Breast epithelium (tissue), 4 donors: ENCODE measurements at places on chromosomes 1 and 21. TPM values are rescaled to one million over a fixed set of nuclear protein-coding genes. Genes with fewer than 3 reads are reported as not detected.

Gene SLC25A44
- 10.7 TPM for total RNA-seq

Gene PRDM16
- total RNA-seq: 0.48 TPM

Gene ADGRL2
- total RNA-seq: 74.7 TPM

Gene F3
- total RNA-seq: 61.9 TPM

Gene SLC45A3
- 2.9 TPM for total RNA-seq

Gene PDE9A
- 10.5 TPM for total RNA-seq

Gene PRR9
- total RNA-seq: not detected

Gene IL24
- total RNA-seq: not detected

Gene SLC45A1
- total RNA-seq: 0.73 TPM

Gene APCS
- not detected for total RNA-seq

Gene CFAP57
- 0.88 TPM for total RNA-seq

Gene MATN1
- not detected for total RNA-seq

Gene SLC5A9
- not detected for total RNA-seq

Gene TMIGD3
- 14.6 TPM for total RNA-seq

Gene SPTA1
- total RNA-seq: 0.15 TPM

Gene TFF2
- total RNA-seq: not detected

Gene OR10Z1
- total RNA-seq: not detected

Gene ZSCAN20
- total RNA-seq: 4.2 TPM

Gene ST6GALNAC3
- 14.4 TPM for total RNA-seq

Gene CFAP74
- 0.29 TPM for total RNA-seq

Gene SLFNL1
- total RNA-seq: 0.29 TPM

Gene HSD3B1
- total RNA-seq: not detected

Gene NEGR1
- 5.6 TPM for total RNA-seq

Gene SAMD13
- total RNA-seq: 2.1 TPM

Gene TEX35
- not detected for total RNA-seq

Gene LCE1A
- not detected for total RNA-seq

Gene PROK1
- 0.73 TPM for total RNA-seq

Gene OLIG2
- total RNA-seq: not detected

Gene TNFRSF18
- not detected for total RNA-seq

Gene ETV3L
- total RNA-seq: not detected

Gene FASLG
- total RNA-seq: 0.44 TPM

Gene SPRR2G
- total RNA-seq: not detected

Gene SERINC2
- total RNA-seq: 50.6 TPM

Gene UMODL1
- total RNA-seq: not detected

Gene CR2
- not detected for total RNA-seq

Gene INSRR
- not detected for total RNA-seq

Gene SNAPIN
- 54.2 TPM for total RNA-seq

Gene PODN
- total RNA-seq: 246 TPM

Gene SPAG17
- 6.9 TPM for total RNA-seq

Gene CELA3A
- total RNA-seq: not detected
